Stimulated activated CD4-positive, alpha-beta T cell treated with anti-CD3 and anti-CD28 coated beads, Interleukin-1b, Interleukin-23, amount 100 ng/mL, for 1 hour (primary cell): ENCODE measurements at places on chromosomes 1 and 21.

DNA sequence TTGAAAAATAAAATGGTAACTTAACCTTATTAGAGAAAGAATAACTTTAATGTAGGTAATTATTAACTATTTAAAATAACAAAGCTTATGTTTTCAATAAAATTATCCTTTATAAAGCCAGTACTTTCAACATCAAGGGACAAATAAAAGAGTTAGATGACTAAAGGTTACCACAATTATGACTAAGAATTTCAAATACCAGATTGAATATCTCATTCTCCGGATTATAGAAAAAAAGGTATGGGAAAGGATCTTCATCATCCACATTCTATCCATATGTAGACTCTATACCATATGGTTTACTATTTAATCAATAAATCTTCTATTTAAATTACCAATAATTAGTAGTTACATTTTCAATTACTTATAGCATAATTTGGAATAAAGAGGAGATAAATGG is 62.8 kb downstream of the TOR3A start:
- DNase-seq: no peak

DNA sequence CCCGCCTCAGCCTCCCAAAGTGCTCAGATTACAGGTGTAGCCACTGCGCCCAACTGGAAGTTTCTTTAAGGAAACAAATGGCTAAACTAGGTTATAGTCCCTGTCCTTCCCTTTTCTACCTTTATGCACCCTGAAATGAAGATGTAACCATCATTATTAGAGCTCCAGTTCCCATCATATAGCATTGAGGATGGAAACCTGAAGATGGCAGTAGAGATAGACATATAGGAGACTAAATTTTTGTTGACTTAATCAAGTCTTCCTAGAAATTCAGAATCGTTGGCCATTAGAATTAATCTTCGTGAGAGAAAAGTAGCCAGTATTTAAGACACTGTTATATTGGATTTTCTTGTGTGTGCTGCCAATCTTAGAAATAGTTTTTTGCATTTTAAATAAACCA is 1016.3 kb upstream of the NCAM2 start:
- no peak for DNase-seq

DNA sequence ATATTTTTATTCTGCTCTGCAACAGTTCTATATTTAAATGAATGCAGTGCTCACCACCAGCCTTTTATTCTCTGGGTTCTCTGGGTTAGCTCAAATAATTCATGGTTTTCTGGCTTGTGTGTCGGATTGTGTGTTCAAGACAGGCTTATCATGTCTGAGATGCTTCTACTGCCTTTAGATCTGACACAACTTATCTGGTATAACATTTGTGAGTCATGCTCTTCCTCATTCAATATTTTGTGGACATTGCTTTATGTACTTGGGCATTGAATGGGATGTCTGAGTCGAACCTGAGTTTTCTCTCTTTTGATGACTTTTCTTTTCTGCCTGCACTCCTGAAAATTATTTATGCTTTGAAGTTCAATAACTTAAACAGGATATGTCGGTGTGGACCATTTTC is 17.6 kb upstream of the PKP1 start:
- DNase-seq: no peak

DNA sequence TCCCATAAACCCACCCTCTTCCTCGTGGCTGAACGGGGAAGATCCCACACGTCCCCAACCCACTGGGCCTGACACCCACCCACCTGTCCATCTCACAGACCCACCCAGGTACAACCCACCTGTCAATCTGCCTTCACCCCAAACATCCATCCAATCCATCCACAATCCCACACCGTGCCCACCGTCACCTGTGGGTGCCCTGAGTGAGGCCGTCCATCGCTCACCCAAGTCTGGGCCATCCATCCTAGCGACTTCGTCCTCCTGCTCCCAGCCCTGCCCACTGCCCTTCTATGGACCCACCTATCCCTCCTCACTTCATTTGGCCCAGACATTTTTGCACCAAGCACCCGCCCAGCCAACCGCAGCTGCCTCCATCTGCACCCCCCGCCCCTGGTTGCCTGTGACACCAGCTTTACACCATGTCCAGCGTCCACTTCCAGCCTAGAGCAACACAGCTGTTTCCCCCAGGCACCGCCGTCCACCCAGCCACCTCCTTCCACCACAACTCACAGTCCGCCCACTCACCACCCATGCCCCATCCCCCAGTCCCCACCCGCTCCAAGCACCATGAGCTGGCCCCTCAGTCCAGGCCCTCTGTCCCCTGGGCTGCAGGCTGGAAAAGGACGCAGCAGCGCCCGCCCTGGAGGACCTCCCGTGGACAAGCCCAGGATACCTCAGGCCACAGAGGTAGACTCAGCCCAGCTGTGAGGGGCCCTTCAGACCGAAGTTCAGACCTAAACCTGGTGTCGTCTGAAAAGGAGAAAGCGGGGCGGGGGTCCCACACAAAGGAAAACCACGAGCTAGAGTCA is 7.7 kb downstream of the TTLL10 start:
- DNase-seq: no peak

GRCh38 chr1:84073266-84073665 is 70.8 kb upstream of the PRKACB start:
- DNase-seq: no peak

GRCh38 chr1:221823561-221823960 is 81.7 kb upstream of the DUSP10 start:
- no peak for DNase-seq

GRCh38 chr1:156157506-156157905 is 4.1 kb downstream of the SEMA4A start:
- no peak for DNase-seq

GRCh38 chr1:14369526-14370213 is 228.8 kb upstream of the KAZN start:
- DNase-seq: no peak

- DNase-seq: no peak
Measured at GRCh38 chr1:43938892-43939587, 5.4 kb downstream of the ARTN start.

DNA sequence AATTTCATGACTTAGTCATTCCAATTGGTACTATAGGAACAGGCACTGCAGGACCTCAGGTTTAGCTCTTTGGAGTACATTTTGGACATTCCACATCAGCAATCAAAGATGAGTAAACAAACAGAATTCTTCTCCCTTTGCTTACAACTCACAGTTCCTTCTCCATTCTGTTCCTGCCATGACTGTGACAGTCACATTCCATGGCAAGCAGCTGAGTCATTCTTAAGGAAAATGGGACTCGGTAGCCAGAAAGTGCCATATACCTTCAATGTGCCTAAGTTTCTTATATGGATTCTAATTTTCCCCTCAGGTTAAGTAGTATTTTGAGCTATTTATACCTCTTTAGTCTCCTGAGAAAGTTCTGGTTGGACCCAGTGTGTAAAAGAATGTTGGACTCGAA is 25.6 kb downstream of the CRCT1 start:
- DNase-seq: no peak

GRCh38 chr21:42400525-42400924 is 3.2 kb upstream of the UBASH3A start:
- DNase-seq: no peak

GRCh38 chr1:235240960-235241359 is 79.9 kb upstream of the RBM34 start:
- no peak for DNase-seq

- no peak for DNase-seq
Measured at GRCh38 chr21:38729754-38730379, 75.9 kb upstream of the ETS2 start.

DNA sequence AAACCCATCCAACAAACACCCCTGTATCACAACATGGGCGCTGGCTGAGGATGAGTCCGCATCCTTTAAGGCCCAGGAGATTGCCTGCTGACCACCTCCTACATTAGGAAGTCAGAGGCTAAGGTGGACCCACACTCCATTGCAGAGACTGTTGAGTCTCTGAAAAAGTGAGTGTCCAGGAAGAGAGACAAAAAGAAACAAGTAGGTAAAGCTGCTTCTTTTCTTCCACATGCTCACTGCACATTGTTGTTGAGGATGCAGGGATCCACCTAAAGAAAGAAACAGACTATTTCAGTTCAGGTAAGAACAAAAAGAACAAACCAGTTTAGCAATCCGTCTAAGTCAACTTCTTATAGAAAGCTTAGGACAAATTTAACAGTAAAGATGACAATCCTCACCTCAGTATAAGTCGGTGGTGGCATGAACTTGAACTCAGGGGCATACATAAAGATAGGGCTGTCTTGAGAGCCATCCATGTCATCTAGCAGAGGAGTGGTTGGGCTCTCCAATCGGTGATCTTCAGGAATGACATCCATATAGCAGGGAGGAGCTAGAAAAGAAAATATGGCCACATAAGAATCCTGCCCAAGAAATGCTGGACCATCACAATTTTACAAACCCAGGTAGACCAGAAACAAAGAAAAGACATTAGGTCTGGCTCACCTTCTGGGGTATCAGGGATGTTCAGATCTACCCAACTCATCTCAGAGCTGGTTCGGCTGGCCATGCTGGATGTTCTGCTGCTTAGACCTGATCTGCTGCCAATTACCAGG is 2.6 kb downstream of the TXNIP start:
- DNase-seq: no peak

GRCh38 chr1:199512037-199512710 is 515.3 kb upstream of the NR5A2 start:
- DNase-seq: no peak

- no peak for DNase-seq
Measured at GRCh38 chr1:197024460-197024859, 42.6 kb downstream of the F13B start.

DNA sequence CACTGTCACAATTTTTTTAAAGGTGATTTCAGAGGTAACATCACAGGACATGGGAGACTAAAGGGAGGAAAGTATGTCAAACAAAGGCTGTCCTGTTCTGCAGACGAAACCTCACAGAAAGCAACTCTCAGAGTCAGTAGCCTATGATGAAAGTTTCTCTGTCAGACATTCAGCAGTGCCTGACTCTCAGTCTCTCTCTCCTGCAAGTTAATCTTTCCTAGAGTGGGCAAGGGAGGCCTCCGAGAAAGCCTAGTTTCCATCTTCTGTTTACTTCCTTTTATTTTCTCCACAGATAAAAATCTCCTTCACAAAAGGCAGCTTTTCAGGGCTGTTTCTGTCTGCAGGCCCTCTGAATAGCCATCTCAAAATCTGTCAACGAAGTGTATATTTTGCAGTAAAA is 24.9 kb upstream of the FMO2 start:
- no peak for DNase-seq

DNA sequence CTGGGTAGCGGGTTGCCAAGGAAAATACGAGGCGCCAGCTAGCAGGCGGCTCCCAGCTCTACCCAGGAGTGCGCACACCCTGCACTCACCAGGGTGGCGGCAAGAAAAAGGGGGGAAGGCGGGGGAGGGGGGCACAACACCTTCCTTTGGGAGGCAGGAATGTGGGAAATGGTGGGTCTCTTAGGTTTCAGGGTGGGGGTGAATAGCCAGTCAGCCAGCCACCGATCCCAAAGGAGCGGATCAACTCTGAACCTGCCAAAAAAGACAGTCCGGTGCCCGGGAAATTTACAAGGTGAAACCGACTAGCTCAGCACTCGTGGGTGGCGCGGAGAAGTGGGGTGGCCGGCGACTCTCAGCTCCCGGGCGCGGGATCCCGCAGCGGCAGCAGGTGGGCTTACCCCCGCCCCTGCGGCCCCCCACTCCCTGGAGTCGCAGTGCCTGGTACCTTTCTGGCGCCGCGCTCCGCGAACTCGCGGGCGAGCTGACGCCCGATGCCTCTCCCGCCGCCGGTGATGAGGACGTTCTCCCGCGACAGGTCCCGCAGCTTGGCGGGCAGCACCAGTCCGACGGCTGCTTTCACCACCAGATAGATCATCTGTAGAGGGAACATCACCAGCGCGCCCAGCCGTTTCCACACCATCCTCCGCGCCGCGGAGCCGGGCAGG is 1.2 kb downstream of the DHRS3 start:
- DNase-seq: no peak

- no peak for DNase-seq
Measured at GRCh38 chr21:32826329-32827167, 55.0 kb upstream of the PAXBP1 start.

DNA sequence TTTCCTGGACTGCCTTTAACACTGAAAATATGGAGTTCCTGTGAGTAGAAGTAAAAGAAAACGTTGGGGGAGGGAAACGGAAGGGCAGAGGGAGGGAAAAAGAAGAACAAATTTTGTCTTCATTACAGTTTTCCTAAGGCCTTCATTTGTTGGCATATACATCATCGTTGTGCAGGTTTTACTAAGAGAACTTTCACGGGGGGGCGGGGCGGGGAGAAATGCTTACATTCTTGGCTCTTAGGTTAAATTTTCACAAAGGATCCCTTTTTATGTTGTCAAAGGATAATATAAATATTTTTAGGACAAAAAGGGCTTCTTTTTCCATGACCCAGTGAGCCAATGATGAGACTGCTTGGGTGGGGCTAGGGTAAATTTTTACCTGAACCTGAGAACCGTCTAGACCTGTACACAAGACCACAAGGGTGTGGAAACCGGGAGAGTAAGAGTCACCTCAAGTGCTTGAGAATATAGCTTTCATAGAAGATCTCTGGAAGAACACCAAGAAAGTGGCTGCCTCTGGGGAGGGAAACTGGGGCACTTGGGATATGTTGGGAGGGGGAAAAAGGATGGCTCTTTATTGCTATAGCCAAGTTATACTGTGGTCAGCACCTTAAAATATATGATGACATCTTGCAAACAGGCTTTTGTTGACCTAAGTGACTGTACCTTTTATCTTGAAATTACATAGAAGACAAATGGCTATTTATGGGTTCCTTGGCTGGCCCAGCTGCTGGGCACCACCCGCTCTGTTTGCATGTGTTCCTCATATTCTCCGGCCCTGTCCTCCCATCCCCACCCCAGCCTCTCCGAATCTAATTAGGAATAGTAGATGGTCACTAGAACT is 2.0 kb upstream of the UTP25 start:
- DNase-seq: no peak

- DNase-seq: no peak
Measured at GRCh38 chr1:181406989-181407388, 76.3 kb upstream of the CACNA1E start.

- DNase-seq: no peak
Measured at GRCh38 chr1:25858494-25858893, 763 bp downstream of the AUNIP start.

GRCh38 chr1:91835087-91835521 is 50.8 kb downstream of the TGFBR3 start:
- DNase-seq: no peak

DNA sequence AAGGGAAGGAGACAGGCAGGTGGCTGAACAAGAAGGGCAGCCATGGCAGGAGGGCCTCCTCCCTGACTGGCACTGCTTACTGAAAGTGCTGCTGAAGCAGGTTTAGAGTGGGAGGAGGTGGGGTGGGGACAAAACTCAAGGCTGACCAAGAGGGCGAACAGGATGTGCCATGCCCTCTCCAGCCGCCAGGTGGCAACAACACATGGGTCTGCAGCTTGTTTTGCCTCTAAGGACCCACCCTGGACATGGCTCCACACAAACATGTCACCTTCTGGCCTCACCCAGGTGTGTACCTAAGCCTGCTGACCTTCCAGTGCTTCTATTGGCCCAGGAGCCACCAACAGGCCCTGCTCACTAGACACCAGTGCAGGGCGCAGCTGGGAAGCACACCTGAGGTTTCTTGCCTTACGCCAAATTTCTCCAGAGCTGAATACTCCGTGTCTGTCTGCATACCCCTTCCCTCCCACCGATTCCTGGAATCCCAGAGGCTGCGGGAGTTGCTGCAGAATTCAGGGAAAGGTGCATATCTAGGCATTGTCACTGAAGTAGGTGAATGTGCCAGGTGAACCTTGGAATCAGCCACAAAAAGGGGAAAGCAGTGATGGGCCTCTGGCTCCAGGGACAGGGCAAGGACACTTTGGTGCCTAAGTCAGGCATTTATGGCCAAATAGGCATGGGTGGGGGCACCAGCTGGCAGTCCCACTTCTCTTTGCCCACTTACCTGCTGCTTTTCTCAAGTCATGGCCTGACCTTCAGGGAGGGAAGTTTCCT is 5.3 kb downstream of the PSRC1 start:
- DNase-seq: no peak

GRCh38 chr1:61247881-61248752 is 165.8 kb downstream of the NFIA start:
- DNase-seq: no peak
